A549 treated with CORT108297 at 1 μM for 4 hours (cell line): ENCODE measurements at places on chromosomes 1 and 21. TPM values are rescaled to one million over a fixed set of nuclear protein-coding genes. Genes with fewer than 3 reads are reported as not detected.

The FCRL5 gene
- total RNA-seq, result not detected in 5 replicates

The SPRR2B gene
- not detected in 5 replicates for total RNA-seq

The FOXE3 gene
- total RNA-seq, result 0.06 TPM in 1 of 5 replicates, not detected in the others

The LDLRAD2 gene
- total RNA-seq, result 0.07 to 0.12 TPM (median 0.09 TPM) in 5 replicates

The HSD3B2 gene
- not detected in 5 replicates for total RNA-seq

The SELL gene
- 0.14 to 0.36 TPM (median 0.19 TPM) in 5 replicates for total RNA-seq

The ANGPTL3 gene
- not detected in 5 replicates for total RNA-seq

The UTP11 gene
- total RNA-seq, result 39.1 to 77.3 TPM (median 42.9 TPM) in 5 replicates

The DENND1B gene
- total RNA-seq, result 1.5 to 3.4 TPM (median 2.9 TPM) in 5 replicates

The AMY2A gene
- total RNA-seq, result not detected in 5 replicates

The DPYD gene
- total RNA-seq, result 1.5 to 2.7 TPM (median 2.1 TPM) in 5 replicates

The ADAMTS4 gene
- total RNA-seq, result 0.01 TPM in 2 of 5 replicates, not detected in the others

The CD5L gene
- total RNA-seq, result not detected in 5 replicates

The HSD11B1 gene
- total RNA-seq, result 0.12 to 0.14 TPM in 2 of 5 replicates, not detected in the others

The FNDC10 gene
- total RNA-seq, result 5.8 to 9.6 TPM (median 9.2 TPM) in 5 replicates

The EDN2 gene
- 6.9 to 11.0 TPM (median 10.3 TPM) in 5 replicates for total RNA-seq

The LRRC8C gene
- 12.2 to 16.9 TPM (median 14.8 TPM) in 5 replicates for total RNA-seq

The KCNJ9 gene
- 0.02 TPM in 1 of 5 replicates, not detected in the others for total RNA-seq

The CENPF gene
- total RNA-seq, result 60.4 to 119 TPM (median 73.5 TPM) in 5 replicates

The AK2 gene
- 146 to 177 TPM (median 151 TPM) in 5 replicates for total RNA-seq

The GPR37L1 gene
- total RNA-seq, result 0.10 to 0.19 TPM (median 0.16 TPM) in 5 replicates

The SPTA1 gene
- not detected in 5 replicates for total RNA-seq

The CLCNKA gene
- total RNA-seq, result 0.06 to 0.09 TPM in 2 of 5 replicates, not detected in the others

The CFAP141 gene
- total RNA-seq, result 0.29 TPM in 1 of 5 replicates, not detected in the others

The KCNC4 gene
- total RNA-seq, result 2.5 to 4.4 TPM (median 3.9 TPM) in 5 replicates

The FCRL6 gene
- not detected in 5 replicates for total RNA-seq

The TFF1 gene
- 25.4 to 31.4 TPM (median 29.3 TPM) in 5 replicates for total RNA-seq

The HTR1D gene
- 13.1 to 16.2 TPM (median 14.4 TPM) in 5 replicates for total RNA-seq

The INSRR gene
- total RNA-seq, result 0.01 TPM in 1 of 5 replicates, not detected in the others

The PROX1 gene
- total RNA-seq, result 0.03 to 0.12 TPM (median 0.03 TPM) in 5 replicates

The PAQR6 gene
- total RNA-seq, result 2.0 to 4.9 TPM (median 4.5 TPM) in 5 replicates

The LAD1 gene
- total RNA-seq, result 0.43 to 0.80 TPM (median 0.54 TPM) in 5 replicates

The C1QTNF12 gene
- 1.4 to 2.3 TPM (median 1.8 TPM) in 5 replicates for total RNA-seq
